ENCODE measurements at places on chromosomes 6 and 20. TPM values are rescaled to one million over a fixed set of nuclear protein-coding genes. Genes with fewer than 3 reads are reported as not detected.

The PDSS2 gene
- 10.1 TPM for polyA plus RNA-seq

The CLVS2 gene
- not detected for polyA plus RNA-seq

The FILIP1 gene
- not detected for polyA plus RNA-seq

The RSPH9 gene
- 0.06 TPM for polyA plus RNA-seq

The PTGIS gene
- not detected for polyA plus RNA-seq

The SPATS1 gene
- polyA plus RNA-seq, result not detected

The NOTCH4 gene
- polyA plus RNA-seq, result 6.1 TPM

The LRP11 gene
- polyA plus RNA-seq, result 0.20 TPM

The DAAM2 gene
- polyA plus RNA-seq, result not detected

The SIRPB2 gene
- polyA plus RNA-seq, result 92.8 TPM

DNA sequence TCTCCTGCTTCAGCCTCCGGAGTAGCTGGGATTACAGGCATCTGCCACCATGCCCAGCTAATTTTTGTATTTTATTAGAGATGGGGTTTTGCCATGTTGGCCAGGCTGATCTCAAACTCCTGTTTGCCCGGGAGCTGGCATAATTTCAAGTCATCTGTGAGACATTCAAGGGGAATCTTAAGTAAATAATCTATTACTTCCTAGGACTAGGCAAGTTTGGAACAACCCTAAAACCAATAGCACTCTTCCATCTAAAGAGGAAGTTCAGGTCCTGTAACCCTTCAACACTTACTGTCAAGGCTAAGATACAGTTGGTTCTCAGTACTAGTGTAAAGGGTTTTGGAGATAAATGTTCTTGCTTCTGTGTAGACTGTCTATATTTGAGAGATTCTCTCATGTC, 267.8 kb upstream of the IRAK1BP1 start:
- no peaks in the 10 kb centered on the region for H3K4me1 ChIP-seq
- H3K4me3 ChIP-seq, result no peak overlapping the region
- no peak overlapping the region for H3K27ac ChIP-seq
- H3K36me3 ChIP-seq, result no peaks in the 10 kb centered on the region
- DNase-seq, result no peak

- DNase-seq, result no peak
- no peaks in the 10 kb centered on the region for H3K4me1 ChIP-seq
- H3K27ac ChIP-seq, result no peak overlapping the region
- H3K4me3 ChIP-seq, result no peak overlapping the region
- H3K36me3 ChIP-seq, result no peaks in the 10 kb centered on the region
Observed at GRCh38 chr20:7516621-7517111, 423.6 kb downstream of the HAO1 start.

DNA sequence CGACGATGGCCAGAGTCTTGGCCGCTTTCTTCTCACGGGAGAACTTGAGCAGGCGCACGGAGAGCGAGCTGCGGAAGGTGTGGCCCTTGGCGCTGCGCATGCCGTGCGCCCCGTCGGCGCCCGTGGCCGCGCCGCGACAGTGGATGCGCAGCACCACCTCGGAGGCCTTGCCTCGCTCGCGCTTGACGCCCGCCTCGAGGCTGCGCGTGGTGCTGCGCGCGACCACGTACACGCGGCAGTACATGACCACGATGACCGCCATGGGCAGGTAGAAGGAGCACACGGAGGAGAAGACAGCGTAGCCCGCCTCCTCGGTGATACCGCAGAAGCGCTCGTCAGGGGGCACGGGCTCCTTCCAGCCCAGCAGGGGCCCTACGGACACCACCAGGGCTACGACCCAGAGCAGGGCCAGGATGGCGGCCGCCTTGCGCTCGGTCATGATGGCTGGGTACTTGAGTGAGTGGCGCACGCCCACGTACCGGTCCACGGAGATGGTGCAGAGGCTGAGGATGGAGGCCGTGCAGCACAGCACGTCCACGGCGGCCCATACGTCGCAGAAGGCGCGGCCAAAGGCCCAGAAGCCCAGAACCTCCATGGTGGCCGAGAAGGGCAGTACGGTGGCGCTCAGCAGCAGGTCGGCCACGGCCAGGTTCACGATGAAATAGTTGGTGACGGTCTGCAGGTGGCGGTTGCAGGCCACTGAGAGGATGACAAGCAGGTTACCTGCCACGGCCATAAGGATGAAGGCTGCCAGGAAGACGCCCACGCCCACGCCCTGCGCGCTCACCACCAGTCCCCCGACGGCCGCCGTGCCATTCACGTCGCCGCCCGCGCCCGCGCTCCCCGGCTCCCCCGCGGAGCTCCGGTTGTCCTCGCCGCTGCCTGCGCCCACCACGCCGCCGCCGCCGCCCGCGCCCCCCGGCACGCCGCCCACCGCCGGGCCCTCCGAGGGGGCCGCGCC, 232.8 kb upstream of the RNF24 start:
- H3K36me3 ChIP-seq, result no peaks in the 10 kb centered on the region
- DNase-seq, result no peak
- no peak overlapping the region for H3K27ac ChIP-seq
- H3K27me3 ChIP-seq, result peaks cover 61% of the 10 kb centered on the region
- peaks cover 6% of the 10 kb centered on the region for H3K4me1 ChIP-seq
- H3K4me3 ChIP-seq, result no peak overlapping the region

DNA sequence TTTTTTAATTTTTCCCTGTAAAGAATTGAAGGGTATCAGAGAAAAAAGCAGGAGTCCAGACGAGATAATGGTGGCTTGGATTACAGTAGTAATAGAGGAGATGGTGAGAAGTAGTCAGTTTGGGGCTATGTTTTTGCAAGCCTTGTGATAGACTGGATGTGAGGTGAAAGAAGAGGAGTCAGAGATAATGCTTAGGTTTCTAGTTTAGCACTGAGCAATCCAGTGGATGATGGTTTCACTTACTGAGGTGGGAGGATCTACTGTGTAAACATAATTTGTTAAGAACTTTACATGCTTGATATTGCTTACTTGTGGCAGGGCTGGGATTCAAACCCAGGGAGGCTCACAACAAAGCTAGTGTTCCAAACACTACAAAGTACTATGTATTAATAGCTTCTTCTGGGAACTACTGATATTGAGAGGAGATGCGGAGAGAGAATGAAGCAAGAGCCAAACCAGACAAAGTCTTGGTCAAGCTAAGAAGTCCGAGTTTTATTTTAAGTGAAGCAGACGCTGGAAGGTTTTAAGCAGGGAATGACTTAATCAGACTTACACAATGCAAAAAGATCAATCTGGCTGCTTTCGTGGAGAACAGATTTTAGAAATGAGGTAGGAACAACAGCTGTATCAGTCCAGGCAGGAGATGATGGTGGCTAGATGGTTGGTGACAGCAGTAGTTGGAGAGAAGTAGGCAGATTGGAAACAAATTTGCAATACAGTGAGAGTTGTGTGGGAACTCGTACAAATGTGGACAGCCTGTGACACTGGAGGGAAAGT, 58.0 kb downstream of the ZFAND3 start:
- H3K36me3 ChIP-seq, result no peaks in the 10 kb centered on the region
- no peaks in the 10 kb centered on the region for H3K27me3 ChIP-seq
- peaks cover 33% of the 10 kb centered on the region for H3K4me1 ChIP-seq
- H3K4me3 ChIP-seq, result no peak overlapping the region
- no peak for DNase-seq

DNA sequence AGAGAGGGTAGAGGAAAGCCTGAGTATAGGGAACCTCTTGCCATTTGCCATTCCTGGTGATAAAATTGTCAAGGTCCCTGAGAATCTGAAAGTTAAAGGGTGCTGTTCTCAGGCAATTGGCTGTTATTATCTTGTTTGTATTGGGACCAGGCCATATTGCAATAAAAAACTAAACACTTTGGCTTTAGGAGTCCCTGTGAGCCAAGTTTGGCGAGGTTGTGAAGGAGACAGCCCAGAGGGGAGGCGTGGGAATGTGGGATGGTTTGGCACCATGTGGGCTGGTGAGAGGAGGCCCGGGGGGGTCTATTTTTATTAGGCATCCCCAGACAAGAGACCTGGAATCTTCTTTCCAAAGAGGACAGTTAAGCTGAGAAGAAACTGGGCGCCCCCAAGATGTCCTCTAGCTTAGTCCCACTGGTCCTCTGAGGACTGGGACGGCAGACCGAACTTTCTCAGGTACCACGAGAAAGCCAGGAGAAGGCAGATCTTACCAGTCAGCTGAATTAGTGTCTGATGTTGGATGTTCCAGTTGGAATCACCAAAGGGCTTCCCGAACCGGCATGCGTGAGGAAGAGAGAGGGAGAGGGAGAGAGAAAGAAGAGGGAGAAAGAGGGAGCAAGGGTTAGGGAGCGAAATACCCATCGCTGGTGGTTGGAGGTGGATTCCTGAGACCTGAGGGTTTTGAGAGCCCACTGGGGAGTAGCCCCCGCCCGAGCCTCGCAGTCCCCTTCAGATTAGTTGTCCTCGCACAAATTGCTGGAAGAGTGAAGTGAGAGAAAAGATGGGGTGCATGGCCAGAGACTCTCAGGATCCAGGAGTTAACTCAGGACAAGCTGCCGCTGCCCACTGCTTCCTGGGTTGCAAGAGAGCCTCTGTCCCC, 24.4 kb downstream of the DYNLT1 start:
- DNase-seq, result no peak
- H3K4me3 ChIP-seq, result no peak overlapping the region
- no peaks in the 10 kb centered on the region for H3K27me3 ChIP-seq
- no peaks in the 10 kb centered on the region for H3K4me1 ChIP-seq

- H3K4me3 ChIP-seq, result peak overlapping the region; percentile 100
- H3K27ac ChIP-seq, result peak overlapping the region; percentile 82
- peak; percentile 64 for DNase-seq
Observed at GRCh38 chr6:2990248-2990931, 9.3 kb upstream of the NQO2 start.

DNA sequence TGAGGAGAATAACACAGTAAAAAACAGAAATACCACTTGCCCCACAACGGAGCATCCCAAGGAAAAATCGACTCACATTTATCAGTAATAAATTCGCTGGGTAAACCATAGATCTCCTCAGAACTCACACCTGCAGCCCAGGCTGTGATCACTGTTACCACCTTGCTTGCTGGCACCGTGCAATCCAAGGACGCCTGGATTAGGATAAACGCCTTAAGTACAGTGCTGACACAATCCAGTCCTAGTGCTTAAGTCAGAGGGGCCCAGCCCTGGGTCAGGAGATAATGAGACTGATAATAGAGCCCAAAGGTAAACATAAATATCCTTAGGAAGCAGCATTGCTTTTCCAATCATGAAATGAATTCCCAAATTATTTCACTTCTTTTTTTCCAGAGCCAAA, 62.5 kb downstream of the EPB41L2 start:
- H3K4me1 ChIP-seq, result no peaks in the 10 kb centered on the region
- H3K27ac ChIP-seq, result no peak overlapping the region
- no peak overlapping the region for H3K4me3 ChIP-seq
- DNase-seq, result no peak

- no peak for DNase-seq
- no peak overlapping the region for H3K27ac ChIP-seq
- no peak overlapping the region for H3K4me3 ChIP-seq
- H3K36me3 ChIP-seq, result no peaks in the 10 kb centered on the region
- H3K4me1 ChIP-seq, result no peaks in the 10 kb centered on the region
Observed at GRCh38 chr6:23096876-23097275, 527.5 kb downstream of the HDGFL1 start.

- peaks cover 26% of the 10 kb centered on the region for H3K36me3 ChIP-seq
- H3K4me1 ChIP-seq, result peaks cover 7% of the 10 kb centered on the region
- H3K27me3 ChIP-seq, result no peaks in the 10 kb centered on the region
- no peak for DNase-seq
- H3K4me3 ChIP-seq, result peak overlapping the region; percentile 10
- H3K27ac ChIP-seq, result no peak overlapping the region
Observed at GRCh38 chr20:47334022-47334551, 22.4 kb downstream of the ZMYND8 start.

GRCh38 chr6:151012321-151013294, 147.1 kb downstream of the MTHFD1L start:
- H3K27ac ChIP-seq, result no peak overlapping the region
- no peak overlapping the region for H3K4me3 ChIP-seq
- H3K36me3 ChIP-seq, result no peaks in the 10 kb centered on the region
- no peaks in the 10 kb centered on the region for H3K27me3 ChIP-seq
- H3K4me1 ChIP-seq, result no peaks in the 10 kb centered on the region

- no peaks in the 10 kb centered on the region for H3K36me3 ChIP-seq
- H3K4me1 ChIP-seq, result peaks cover 14% of the 10 kb centered on the region
- DNase-seq, result no peak
- H3K27ac ChIP-seq, result no peak overlapping the region
- H3K27me3 ChIP-seq, result peaks cover 32% of the 10 kb centered on the region
- no peak overlapping the region for H3K4me3 ChIP-seq
Observed at GRCh38 chr6:33217246-33217645, 8.9 kb downstream of the RING1 start.

DNA sequence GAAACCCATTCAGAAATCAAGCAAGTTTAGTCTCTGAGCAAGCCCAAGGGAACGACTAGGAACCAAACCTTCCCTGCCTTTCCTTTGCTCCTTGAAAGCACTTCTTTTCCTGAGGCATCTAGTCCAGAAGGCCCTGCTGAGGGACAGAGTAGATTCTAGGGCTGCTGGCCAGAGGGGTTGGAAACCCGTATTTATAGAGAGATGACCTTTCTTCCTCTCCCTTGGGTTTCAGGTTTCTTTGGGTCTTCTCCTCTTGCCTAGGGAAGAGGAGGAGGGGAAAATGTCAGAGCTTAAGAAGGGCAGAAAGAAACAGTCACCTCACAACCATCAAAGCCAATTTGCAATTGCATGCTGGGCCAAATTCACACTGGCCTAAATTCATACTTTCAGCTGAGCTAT, 5.8 kb downstream of the APOBEC2 start:
- DNase-seq, result no peak
- no peaks in the 10 kb centered on the region for H3K27me3 ChIP-seq
- no peaks in the 10 kb centered on the region for H3K4me1 ChIP-seq
- no peak overlapping the region for H3K27ac ChIP-seq
- H3K4me3 ChIP-seq, result no peak overlapping the region

DNA sequence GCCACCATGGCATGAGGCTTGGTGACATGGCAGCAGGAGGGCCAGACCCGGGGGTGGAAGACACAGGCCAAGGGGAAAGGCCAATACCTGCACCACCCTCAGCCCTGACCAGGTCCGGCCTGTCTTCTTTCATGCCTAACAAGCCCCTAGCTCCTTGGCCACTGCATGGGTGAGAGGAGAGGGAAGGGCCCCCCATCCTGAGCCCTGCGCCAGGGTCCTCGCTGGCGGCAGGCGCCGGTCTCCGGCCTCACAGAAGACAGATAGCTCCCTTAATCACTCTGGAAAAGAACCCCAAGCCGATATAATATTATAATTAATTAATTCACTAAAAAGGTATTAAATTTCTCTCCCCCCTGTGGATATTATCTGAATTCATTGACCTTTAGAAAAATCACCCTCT, 41.4 kb downstream of the MDFI start:
- no peaks in the 10 kb centered on the region for H3K27me3 ChIP-seq
- H3K4me3 ChIP-seq, result no peak overlapping the region
- no peak overlapping the region for H3K27ac ChIP-seq
- DNase-seq, result no peak
- peaks cover 5% of the 10 kb centered on the region for H3K36me3 ChIP-seq
- peaks cover 22% of the 10 kb centered on the region for H3K4me1 ChIP-seq

DNA sequence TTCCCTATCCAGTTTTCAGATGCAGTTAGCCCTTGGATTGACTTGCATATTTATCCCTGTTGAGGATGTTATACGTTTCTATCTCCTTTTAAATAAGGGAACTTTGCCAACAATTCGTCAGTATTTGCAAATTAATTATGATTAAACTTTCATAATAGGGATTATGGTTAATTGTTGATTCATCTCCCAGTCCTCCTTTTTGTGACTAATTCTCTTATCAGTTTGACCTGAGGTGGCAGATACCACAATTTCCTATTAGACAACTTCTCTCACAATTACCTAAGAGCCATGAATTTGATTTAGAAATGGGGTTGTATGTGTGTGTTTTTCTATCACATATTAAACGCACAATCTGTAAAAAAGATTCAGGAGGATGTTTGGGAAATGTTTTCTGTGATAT, 172.9 kb downstream of the LAMA2 start:
- no peaks in the 10 kb centered on the region for H3K27me3 ChIP-seq
- no peak overlapping the region for H3K27ac ChIP-seq
- no peak for DNase-seq
- no peak overlapping the region for H3K4me3 ChIP-seq
- no peaks in the 10 kb centered on the region for H3K36me3 ChIP-seq

Measured in CD14-positive monocyte (primary cell).